Suppressor macrophage treated with lipopolysaccharide for 1 hour (primary cell): ENCODE measurements at places on chromosomes 16 and 17.

DNA sequence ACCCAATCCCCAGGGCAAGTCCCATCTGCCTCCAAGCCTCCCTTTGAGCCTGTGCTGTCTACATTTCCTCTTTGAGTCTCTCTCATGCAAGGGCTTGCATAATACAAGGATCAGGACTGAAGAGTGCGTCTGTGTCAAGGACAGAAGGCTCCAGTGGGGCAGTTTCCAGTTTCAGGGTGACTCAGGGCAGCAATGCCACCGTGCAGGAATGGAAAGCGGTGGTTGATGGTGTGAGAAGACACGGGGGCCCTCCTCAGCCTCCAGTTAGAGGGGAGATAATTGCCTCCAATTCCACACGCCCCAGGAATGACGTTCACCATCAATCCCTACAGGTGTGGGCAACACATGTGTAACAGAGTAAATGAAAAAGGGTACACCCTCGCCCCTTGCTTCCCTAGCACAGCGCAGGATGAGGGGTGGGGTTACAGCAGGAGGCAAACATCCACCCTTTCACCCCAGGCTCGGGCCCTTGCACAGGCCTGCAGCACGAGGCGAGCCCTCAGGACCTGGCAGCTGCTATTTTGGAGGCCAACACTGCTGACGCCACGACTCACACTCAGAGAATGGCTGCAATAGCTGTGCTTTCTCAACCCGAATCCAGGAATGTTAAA, 24.8 kb upstream of the SLC25A19 start:
- DNase-seq: peak; percentile 98

DNA sequence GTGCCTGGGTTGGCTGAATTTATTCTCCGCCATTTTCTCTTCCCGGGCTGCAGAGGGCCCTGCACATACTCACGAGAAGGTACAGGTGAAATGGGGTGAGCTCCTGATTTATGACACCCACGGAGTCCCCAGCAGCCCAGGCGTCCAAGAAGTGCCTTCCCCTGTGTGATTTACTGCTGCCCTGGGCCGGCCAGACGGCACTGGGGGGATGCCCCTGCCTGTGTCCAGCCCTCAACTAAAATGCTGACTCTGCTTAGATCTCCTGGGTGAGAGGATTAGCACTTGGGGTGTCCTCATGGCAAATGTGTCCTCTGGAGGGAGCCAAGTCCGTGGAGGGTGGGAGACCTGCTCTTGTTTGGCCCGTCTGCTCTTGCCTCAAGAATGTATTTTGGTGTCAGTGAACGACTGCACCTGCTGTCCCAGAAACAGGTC, 132.4 kb downstream of the MAF start:
- DNase-seq: no peak

GRCh38 chr17:38749223-38750043, 1.3 kb upstream of the PCGF2 start:
- peak; percentile 53 for DNase-seq

GRCh38 chr17:36629252-36629847, 28.0 kb downstream of the MRM1 start:
- peak; percentile 87 for DNase-seq

DNA sequence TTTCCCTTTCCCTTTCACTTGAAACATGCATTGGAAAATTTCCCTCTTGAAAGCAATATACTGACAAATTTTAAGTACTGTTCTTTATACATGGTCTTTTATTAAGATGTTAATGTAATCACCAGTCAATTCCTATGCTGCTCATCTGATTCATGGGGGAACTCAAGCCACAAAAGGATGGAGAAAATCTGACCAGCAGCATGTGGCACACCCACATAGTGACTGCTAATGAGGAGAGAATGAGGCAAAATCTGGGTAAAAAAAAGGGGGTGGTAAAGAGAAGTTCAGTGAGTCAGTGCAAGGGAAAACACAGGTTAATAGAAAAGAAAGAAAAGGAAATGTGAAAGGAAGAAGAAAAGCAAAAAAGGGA, 11.3 kb downstream of the RFFL start:
- DNase-seq: peak; percentile 82

DNA sequence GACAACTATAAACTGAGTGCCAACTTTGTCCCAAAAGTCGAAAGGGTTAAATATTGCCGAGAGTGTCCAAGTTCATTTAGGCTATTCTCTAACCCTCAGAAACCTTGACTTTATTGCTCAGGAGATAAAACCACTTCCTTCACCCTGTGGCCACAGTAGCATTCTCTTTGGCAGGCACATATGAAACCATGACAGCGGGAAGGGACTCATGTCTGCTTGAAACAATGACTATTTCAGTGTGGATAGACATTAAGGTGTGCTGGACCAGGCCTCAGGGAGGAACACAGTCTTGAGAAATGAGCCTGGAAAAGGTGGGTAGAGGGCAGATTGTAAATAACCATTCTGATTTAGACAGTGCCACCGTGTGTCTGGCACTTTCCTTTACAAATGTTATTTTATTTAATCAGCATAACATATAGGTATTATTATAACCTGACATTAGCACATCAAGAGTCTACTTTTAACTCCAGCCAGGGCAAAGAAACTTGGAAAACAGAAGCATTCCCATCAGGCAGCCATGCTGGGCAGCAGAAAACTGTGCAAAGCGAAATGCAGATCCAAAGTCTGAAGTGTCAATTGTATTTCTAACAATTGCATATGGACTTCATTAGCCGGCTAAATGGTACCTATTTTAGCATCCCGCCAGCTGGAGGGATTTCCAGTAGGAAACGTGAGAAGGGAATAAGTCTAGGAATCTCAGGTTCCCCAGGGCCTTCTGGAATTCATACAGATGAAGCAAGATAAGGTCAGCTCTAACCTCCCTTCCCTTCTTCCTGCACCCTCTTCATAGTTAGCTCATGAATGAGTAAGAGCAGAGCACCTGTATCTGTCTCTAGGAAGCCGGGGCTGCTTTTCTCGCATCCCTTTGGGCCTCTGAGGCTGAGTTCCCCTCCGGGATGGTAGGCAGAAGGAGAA, 212.8 kb upstream of the ELAC2 start:
- no peak for DNase-seq

DNA sequence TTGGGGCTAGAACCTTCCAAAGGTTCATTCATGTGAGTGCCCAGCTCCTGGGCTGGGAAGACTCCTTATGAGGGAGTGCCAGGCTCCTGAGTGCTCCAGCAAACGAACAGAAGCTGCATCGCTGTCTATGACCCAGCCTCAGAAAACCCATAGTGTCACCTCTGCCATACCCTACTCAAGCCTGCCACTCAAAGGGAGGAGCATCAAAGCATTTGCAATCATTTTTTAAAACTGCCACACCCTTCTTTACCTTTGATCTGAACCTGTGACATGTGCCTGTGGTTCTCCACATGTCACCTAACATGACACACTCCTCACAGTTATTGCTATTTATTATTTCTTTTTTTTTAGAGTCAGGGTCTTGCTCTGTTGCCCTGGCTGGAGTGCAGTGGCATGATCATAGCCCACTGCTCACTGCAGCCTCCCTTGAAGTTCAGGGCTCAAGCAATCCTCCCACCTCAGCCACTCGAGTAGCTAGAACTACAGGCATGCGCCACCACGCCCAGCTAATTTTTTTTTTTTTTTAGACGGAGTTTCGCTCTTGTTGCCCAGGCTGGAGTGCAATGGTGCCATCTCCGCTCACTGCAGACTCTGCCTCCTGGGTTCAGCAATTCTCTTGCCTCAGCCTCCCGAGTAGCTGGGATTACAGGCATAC, 7.3 kb upstream of the KDM8 start:
- no peak for DNase-seq

- DNase-seq: no peak
These were observed 13.2 kb upstream of the CCL23 start for GRCh38 chr17:36030956-36031355.

GRCh38 chr16:22898874-22899348, 84.9 kb downstream of the HS3ST2 start:
- DNase-seq: peak; percentile 84

GRCh38 chr16:56944954-56945839, 13.3 kb downstream of the HERPUD1 start:
- no peak for DNase-seq

DNA sequence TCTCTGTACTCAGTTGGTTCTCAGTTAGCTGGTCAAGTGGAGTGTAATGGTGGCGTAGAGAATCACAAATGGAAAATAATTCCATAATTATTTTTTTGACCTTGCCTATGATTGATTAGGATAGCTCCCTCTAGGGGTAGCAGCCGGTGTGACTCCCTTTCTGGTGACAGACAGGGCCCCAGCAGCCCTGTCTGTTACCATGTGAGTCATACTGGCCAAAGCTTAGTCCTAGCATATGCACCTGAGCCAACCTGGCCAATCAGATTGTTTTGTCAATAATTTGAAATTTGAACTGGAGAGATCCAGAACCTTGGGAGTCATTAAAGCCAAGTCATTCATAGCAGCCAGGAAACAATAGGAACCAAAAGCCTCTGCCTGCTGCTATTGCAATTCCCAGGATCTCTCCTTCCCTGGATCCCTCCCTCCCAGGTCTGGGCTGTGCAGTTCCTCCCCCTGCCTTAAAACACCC, 5.6 kb downstream of the PNPO start:
- peak; percentile 78 for DNase-seq

GRCh38 chr17:48925251-48925990, 17.2 kb downstream of the UBE2Z start:
- peak; percentile 50 for DNase-seq

- no peak for DNase-seq
These were observed 92.2 kb downstream of the IRX3 start for GRCh38 chr16:54194334-54194743.

GRCh38 chr17:64216338-64217248, 46.5 kb downstream of the TEX2 start:
- no peak for DNase-seq

- peak; percentile 68 for DNase-seq
These were observed 26.5 kb downstream of the YPEL2 start for GRCh38 chr17:59357929-59358328.

- no peak for DNase-seq
These were observed 4.3 kb downstream of the AMDHD2 start for GRCh38 chr16:2524339-2524938.

GRCh38 chr17:51434434-51435170, 174.3 kb downstream of the UTP18 start:
- no peak for DNase-seq

- peak; percentile 35 for DNase-seq
These were observed 273.8 kb downstream of the C16orf95 start for GRCh38 chr16:87043231-87044031.

DNA sequence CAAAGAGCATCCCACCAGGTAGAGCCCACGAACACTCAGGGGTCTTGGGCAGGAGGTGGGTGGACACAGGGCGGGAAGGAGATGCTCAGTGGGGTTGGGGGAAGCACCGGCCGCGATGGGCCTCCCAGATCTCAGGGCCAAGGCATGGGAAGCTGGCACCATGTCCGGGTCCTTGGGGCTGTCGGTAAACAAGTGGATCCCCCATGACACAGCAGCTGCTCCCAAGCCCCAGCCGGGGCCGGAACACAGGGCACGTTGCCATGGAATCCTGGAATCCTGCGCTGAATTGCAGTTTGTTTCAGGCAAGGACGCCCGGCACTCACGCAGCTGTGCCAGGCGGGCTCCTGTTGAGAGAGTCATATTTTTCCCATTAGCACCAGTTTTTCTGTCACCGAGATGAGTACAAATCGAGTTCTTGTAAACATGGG, 23.0 kb upstream of the CHMP6 start:
- no peak for DNase-seq

DNA sequence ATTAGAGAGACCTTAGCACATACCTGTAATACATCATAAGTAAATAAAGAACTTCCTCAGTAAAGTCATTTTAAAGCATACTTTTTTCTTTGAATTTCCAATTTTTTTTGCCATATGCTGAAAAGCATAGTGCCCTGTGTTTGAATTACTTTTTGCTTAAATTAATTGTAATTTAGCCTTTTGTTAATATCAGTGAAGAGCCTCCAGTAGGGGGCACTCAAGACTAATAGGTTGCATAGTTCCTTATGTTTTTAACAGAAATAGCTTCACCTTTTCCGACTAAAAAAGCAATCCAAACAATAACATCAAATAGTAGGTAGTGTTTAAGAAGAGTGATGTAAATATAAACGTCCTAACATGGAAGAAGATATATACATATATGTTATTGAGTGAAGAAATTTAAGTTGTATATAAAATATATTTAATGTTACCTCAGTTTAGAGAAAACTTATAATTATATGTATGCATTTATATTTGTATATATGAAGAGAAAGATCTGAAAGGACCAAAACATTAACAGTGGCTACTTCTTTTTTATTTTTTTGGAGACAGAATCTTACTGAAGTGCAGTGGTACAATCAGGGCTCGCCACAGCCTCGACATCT, 18.6 kb downstream of the RAD51C start:
- DNase-seq: peak; percentile 89

DNA sequence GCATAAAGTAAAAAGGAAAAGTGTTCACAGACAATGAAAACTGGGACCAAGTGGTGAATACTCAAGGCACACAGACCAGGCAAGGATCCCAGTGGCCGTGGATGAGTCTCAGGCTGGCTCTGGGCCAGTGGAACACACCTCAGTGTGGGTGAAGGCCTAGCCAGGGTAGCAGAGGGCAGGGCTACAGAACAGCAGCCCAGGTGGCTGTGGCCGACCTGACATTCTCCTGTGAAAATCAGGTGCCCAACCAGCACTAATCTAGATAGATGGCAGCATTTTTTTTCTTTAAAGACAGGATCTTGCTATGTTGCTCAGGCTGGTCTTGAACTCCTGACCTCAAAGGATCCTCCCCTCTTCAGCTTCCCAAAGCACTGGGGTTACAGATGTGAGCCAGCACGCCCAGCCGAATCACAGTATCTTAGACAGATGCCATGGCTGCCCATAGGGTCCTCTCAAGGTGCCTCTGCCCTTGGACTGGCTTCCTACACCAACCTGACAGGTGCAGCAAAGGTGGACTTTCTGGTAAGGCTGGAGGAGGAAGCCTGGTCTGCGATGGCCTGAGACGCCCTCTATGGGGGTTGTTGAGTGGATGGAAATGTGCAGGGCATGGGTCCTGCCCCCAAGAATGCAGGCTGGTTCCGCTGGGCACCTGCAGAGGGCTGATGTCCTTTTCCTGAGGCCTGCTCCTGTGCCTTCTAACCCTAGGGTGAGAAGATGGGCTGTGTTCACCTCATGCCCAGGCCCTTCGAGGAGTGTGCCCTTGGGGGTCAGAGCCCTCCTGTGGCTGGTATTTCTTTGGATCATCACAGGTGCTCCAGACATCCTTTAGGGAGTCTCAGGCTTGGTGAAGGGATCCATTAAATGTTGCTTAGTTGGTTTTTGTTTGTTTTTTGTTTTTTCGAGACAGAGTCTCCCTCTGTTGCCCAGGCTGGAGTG, 3.8 kb upstream of the P4HB start:
- no peak for DNase-seq

- DNase-seq: peak; percentile 10
These were observed 81.5 kb downstream of the CA4 start for GRCh38 chr17:60231234-60231633.

DNA sequence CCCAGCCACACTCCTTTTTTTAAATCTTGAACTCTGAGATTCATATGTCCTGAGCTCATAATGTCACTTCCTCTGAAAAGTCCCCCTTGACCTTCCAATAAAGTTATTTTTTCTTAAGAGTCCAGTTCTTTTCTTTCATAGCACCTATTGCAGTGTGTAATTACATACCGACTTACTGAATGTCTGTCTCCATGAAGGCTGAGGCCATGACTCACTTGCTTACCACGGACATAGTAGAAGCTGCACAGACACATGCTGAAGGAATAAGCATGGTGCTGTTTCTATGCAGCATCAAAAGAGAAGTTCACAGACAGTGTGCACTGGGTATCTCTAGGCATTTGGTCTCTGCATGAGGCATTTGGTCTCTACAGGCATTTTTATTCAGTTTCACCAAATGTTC, 77.2 kb downstream of the C17orf67 start:
- no peak for DNase-seq
